CD4-positive, alpha-beta memory T cell (primary cell): ENCODE measurements at places on chromosomes 2 and 18. TPM values are rescaled to one million over a fixed set of nuclear protein-coding genes. Genes with fewer than 3 reads are reported as not detected.

The MATN3 gene
- total RNA-seq = not detected

The HTR2B gene
- total RNA-seq = not detected

The RBKS gene
- 1.2 TPM for total RNA-seq

The MREG gene
- total RNA-seq = 7.4 TPM

The ERMN gene
- 2.2 TPM for total RNA-seq

The PLA2R1 gene
- not detected for total RNA-seq

The GAL3ST2 gene
- total RNA-seq = 0.39 TPM

The SNORC gene
- 1.4 TPM for total RNA-seq

The HOXD13 gene
- not detected for total RNA-seq

The ANKRD53 gene
- 0.20 TPM for total RNA-seq

The MYO3B gene
- total RNA-seq = not detected

The UNC50 gene
- total RNA-seq = 47.2 TPM

The TACR1 gene
- not detected for total RNA-seq

The NGEF gene
- not detected for total RNA-seq

The METTL4 gene
- total RNA-seq = 29.3 TPM

The ANKRD29 gene
- total RNA-seq = not detected

The RAMP1 gene
- not detected for total RNA-seq

The MC4R gene
- total RNA-seq = not detected

The DSG2 gene
- total RNA-seq = not detected

The MALL gene
- total RNA-seq = not detected

The DUSP2 gene
- 34.6 TPM for total RNA-seq

The RFX8 gene
- total RNA-seq = 1.3 TPM

The SIX2 gene
- not detected for total RNA-seq

The CHRNG gene
- not detected for total RNA-seq

The PRKAG3 gene
- total RNA-seq = not detected

The PCBP1 gene
- 372 TPM for total RNA-seq

The DSG3 gene
- not detected for total RNA-seq

The FTCDNL1 gene
- total RNA-seq = 2.3 TPM

The ACTR2 gene
- 312 TPM for total RNA-seq

The CXCR4 gene
- total RNA-seq = 308 TPM
